ENCODE measurements at places on chromosomes 2 and 18.

GRCh38 chr2:134420920-134421319, 167.0 kb downstream of the MGAT5 start:
- DNase-seq, result no peak

- no peak for DNase-seq
Observed at GRCh38 chr2:199606193-199606780, 148.5 kb upstream of the SATB2 start.

DNA sequence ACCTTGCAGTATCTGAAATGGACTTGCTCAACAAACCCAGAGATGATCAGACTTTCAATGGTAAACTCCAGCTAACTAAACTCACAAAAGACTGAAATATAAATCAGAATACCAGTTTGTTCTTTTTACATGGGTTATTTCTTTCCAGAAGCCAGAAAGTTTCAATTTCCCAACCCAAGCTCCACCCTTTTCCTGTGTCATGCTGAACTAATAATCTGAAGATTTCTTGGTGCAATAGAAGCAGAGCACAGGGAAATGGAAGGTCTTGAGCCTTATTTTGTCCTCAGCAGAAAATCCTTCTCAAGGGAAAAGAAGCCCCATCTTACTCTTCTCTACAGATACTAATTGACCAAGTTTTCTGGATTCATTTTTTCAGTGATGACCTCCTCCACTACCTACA, 93.3 kb upstream of the PAPOLG start:
- no peak for DNase-seq

DNA sequence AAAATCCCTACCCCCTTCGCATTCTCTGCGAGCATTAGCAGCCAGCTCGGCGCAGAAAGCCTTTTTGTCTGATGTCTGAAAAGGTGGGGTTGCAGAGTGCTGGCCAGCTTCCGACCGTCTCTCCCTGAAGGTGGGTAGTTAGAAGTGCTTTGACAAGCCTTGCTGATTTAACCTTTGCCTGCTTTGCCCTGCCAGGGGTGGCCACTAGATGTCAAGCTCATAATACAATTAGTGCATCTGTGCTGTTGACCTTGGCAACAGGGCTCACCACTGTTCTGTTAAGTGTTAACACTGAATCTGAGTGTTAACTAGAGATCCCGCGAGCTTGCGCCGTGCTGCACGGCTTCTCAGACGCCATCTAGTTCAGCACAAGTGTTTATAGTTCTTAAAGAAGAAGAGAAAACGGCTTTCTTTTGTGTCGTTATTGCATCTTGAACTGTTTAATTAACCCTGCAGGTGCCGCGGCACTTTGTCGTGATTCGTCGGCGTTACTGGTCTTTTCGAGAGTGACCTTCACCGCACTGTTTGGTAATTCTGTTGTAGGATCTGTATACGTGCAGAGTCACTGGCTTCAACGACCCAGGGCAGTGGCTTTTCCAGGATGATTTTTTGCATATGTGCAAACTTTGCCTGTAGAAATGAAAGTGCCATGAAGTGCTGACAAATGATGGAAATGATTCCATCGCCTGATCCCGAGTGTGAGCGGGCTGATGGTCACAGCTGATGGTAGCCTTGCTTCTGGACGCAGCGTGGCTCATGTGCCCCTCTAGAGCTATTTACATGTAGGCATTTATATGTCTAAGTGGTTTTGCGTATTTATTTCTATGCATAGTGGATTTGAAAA, 5.5 kb downstream of the SALL3 start:
- no peak for DNase-seq

DNA sequence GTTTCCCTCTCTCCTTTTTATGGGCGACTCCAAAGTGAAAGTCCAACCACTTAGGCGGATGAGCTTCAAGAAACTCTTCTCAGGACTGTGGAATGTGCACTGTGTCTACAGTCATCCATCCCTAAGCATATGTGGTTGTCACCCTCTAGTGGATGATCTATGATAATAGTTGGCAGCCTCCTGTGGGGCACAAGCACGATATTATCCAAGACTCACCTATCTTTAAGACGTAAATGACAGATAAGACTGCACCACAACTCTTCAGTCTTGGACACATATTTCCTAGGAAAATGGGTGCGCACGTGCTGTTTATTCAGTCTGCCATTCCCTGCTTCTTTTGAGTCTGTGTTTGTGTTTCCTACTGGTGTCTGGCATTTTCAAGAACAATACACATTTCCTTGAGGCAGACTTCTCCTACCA, 145.5 kb upstream of the CTAGE1 start:
- DNase-seq, result peak; percentile 90

GRCh38 chr2:29433128-29433527, 317.9 kb downstream of the CLIP4 start:
- DNase-seq, result no peak

DNA sequence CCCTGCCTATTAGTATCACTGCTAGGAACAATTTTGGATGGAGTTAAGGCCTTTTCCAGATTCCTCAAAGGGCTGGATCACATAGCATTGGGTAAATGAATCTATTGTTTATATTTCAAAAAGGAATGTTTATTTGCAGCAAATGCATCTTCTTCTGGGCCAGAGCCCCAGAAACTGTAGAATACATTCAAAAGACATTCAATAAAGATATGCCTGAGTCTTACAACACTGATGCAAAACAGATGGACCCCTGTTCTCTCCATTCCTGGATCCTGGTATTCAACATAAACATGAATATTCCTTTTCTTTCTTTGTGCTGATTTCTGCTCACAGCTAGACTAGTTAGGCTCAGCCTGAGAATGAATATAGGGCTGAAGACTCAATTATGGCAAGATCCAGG, 227.2 kb upstream of the KLHL29 start:
- no peak for DNase-seq

DNA sequence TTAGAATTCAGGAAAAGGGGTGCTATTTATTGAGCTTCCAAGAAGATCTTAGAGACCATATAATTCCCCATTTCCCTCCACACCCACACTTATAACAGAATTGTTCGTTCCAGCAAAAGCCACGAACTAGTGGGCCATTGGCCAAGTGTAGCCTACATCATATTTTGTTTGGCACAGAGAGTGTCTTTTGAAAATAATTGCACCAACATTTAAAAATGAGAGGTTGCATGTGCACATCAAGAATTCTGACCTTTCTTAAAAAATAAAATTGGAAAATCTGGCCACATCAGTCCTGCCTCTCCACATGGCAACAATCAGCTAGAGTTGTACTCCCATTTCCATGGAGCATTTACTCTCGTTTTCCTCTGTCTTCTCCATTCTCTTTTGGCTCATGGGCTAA, 655.5 kb upstream of the FANCL start:
- DNase-seq, result no peak

GRCh38 chr2:95275151-95275515, 884 bp downstream of the PROM2 start:
- DNase-seq, result no peak

- DNase-seq, result no peak
Observed at GRCh38 chr2:195535911-195536522, 121.0 kb upstream of the SLC39A10 start.

GRCh38 chr2:223043164-223043941, 8.6 kb upstream of the KCNE4 start:
- DNase-seq, result no peak

- no peak for DNase-seq
Observed at GRCh38 chr18:74171910-74172606, 23.7 kb downstream of the TIMM21 start.

- no peak for DNase-seq
Observed at GRCh38 chr2:15992457-15993231, 52.3 kb downstream of the MYCN start.

- no peak for DNase-seq
Observed at GRCh38 chr2:151777487-151777886, 43.2 kb upstream of the NEB start.

DNA sequence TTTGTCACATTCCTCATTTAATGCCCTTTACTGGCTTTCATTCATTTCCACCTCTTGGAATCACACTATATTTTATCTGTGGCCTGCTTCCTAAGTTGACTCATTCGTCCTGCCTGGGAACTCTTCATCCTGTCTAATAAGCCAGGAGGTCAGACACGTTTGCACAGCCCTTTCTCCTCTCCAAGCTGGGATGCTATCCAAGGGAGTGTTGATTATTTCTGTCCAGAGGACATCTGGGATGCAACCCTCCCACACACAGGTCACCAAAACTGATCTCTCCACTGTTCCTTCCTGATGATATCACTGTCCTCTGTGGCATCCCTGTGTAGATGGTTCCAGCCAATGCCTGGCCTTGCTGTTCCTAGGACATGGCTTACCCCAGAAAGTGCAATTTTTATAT, 79.8 kb upstream of the NOSTRIN start:
- DNase-seq, result peak; percentile 68

- no peak for DNase-seq
Observed at GRCh38 chr2:221775096-221775495, 203.0 kb upstream of the EPHA4 start.

DNA sequence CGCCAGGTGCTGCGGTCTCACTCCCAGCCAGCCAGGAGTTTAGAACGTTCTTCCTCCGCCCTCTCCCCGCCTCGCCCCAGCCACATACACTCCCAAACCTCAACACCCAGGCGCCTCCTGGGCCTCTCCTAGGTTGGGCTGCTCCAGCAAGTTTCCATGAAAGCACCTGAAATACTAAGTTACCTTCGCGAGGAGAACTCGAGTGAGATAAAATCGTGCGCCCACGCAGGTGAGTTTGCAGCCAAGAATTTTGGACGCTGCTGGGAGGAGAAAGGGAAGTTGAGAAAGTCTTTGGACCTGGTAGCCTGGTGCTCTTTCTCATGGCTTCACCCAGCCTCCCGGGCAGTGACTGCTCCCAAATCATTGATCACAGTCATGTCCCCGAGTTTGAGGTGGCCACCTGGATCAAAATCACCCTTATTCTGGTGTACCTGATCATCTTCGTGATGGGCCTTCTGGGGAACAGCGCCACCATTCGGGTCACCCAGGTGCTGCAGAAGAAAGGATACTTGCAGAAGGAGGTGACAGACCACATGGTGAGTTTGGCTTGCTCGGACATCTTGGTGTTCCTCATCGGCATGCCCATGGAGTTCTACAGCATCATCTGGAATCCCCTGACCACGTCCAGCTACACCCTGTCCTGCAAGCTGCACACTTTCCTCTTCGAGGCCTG, at the start of gene GPR39:
GPR39 (plus strand) TSS at position 83 of the 673 bp plus-strand sequence.
- DNase-seq, result no peak

DNA sequence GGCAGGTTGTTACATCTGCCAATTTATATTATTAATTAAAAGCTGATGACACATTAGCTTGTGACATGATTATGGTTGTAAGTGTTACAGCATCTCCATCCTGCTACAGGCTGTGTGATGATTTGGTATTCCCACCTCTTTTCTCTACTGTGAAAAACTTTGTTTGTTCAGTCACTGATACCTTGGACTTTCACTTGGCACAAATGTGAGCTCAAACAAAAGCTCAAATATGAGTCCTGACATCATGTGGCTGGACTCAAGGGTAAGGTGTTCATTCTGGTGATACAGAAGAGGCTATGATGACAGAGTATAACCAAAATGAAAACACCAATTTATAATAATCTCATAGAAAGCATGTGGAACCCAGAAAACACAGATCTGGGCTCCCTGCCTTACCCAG, 11.4 kb upstream of the IL36A start:
- no peak for DNase-seq

DNA sequence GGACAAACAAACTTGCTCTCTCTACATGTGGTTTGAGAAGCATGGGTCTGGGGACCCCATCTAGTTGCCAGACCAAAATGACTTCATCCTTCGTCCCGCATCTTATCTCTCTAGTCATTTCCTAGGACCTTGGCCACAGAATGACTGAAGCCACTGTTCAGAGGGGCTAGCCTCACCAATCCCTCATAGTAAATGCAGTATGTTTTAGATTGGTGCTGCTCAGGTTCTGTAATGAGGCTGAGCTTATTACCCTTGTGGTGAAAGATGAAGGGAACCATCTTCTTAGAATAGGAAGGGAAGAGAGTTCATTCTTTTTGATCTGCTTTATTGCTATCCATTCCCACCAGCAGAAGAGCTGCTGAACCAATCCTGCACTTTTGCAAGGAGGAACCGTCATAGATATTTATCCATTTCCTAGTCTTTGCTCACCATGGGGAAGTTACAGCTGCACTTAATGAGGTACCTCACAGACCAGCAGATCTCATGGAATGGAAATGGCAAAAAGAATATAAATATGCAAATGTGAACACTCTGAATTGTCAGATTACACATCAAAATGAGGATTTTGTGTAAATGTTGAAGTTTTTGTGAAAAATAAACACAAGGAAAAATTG, 436.7 kb downstream of the LPIN1 start:
- DNase-seq, result no peak

DNA sequence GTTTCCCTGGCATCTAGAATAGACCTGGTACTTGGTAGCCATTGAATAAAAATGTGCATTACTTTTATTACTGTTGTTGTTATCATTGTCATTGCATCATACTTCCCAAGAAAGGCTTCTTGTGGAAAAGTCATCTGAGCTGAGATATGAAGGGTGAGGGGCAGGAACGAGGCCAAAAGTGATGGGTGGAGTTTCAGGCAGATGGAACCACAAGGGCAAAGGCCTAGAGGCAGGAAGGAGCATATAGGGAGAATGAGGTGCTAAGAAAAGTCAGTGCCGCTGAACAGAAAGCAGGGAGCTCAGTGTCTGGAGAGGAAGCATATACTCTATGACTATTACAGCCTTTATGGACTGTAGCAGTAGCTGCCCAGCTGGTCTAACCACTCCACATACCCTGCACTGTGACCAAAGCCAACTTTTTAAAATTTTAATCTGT, 219.3 kb downstream of the SPP2 start:
- DNase-seq, result peak; percentile 54

- DNase-seq, result no peak
Observed at GRCh38 chr2:174011796-174012195, 46.6 kb upstream of the SP3 start.

DNA sequence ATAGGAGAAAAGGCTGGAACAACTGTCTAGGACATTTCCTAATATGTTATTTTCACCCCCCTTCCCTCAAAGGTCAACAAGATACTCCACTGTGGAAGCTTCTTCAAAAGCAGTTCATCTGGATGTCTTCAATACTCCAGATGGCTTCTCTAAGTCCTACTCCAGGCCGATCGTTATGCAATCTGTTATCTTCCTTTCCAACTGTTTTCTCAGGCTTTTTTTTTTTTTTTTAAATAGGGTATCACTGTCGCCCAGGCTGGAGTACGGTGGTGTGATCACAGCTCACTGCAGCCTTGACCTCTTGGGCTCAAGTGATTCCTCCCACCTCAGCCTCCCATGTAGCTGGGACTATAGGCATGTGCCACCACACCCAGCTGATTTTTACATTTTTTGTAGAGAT, 26.3 kb downstream of the ATP8B1 start:
- DNase-seq, result no peak

- DNase-seq, result no peak
Observed at GRCh38 chr2:3289526-3289925, 88.1 kb downstream of the EIPR1 start.

DNA sequence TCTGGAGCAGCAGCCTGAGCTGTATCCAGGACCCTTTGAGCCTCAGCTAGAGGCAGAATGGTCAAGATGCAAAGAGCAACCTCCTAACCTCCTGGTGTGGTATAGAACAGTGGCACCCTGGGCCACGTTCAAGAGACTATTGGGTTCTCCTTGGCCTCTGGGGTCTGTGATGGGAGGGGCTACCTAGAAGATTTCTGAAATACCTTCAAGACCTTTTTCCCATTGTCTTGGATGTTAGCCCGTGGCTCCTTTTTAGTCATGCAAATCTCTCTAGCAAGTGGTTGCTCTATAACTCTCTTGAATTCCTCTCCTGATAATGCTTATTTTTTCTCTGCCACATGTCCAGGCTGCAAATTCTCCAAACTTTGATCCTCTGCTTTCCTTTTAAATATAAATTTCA, 106.3 kb upstream of the SULT1C3 start:
- DNase-seq, result no peak
